Frontal cortex (tissue), 4 donors: ENCODE measurements at places on chromosomes 1 and 21. TPM values are rescaled to one million over a fixed set of nuclear protein-coding genes. Genes with fewer than 3 reads are reported as not detected.

C21orf91 gene
- 13.5 TPM for total RNA-seq

GPR153 gene
- 22.0 TPM for total RNA-seq

ICOSLG gene
- total RNA-seq, result 0.41 TPM

OR2L3 gene
- total RNA-seq, result 0.41 TPM

FMO3 gene
- not detected for total RNA-seq

CYP4Z1 gene
- 0.41 TPM for total RNA-seq

TRABD2B gene
- total RNA-seq, result under 0.01 TPM

MYBPH gene
- total RNA-seq, result not detected

BCAR3 gene
- total RNA-seq, result 4.1 TPM

IGSF3 gene
- 134 TPM for total RNA-seq

EPHA2 gene
- 1.2 TPM for total RNA-seq

CSF3R gene
- total RNA-seq, result 1.2 TPM

COL24A1 gene
- total RNA-seq, result 1.6 TPM

FAM163A gene
- total RNA-seq, result 0.41 TPM

LCE2A gene
- total RNA-seq, result not detected
